Inflammatory macrophage treated with lipopolysaccharide for 1 hour (primary cell): ENCODE measurements at places on chromosomes 7 and 10.

GRCh38 chr10:9296190-9296589 lies 1241.7 kb downstream of the GATA3 start:
- DNase-seq = no peak

- DNase-seq = no peak
Measured at GRCh38 chr10:23075672-23076071, 19.7 kb upstream of the MSRB2 start.

- DNase-seq = no peak
Measured at GRCh38 chr7:64533756-64534155, 29.1 kb downstream of the ZNF680 start.

GRCh38 chr7:72503644-72504043 lies 91.5 kb upstream of the CALN1 start:
- DNase-seq = no peak

GRCh38 chr10:20100171-20100570 lies 283.9 kb downstream of the PLXDC2 start:
- DNase-seq = peak; percentile 72

- DNase-seq = no peak
Measured at GRCh38 chr7:157900011-157900410, 563.2 kb downstream of the DNAJB6 start.

GRCh38 chr10:14233566-14233965 lies 97.2 kb downstream of the FRMD4A start:
- DNase-seq = no peak

- peak; percentile 65 for DNase-seq
Measured at GRCh38 chr7:75971961-75972763, 22.2 kb downstream of the TMEM120A start.

- DNase-seq = no peak
Measured at GRCh38 chr7:46786995-46787394, 794.9 kb downstream of the TNS3 start.

- DNase-seq = no peak
Measured at GRCh38 chr10:310976-311639, 175.9 kb downstream of the ZMYND11 start.

DNA sequence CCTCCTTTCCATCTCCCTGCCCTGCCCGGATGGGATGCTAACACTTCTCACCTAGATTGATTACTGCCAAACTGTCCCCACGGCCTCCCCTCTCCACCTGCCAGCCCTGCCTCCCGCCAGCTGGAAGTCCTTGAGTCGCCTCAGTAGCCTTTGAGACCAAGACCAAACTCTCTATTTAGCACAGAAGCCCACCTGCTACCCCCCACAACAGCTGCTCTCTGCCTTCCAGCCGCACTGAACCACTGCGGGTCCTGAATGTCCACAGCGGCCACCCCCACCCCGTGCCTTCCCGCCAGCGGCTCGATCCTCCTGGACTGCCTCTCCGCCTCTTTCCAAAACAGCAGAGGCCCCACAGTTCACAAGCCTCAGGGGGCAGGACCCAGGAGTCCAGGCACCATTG lies 39.0 kb downstream of the FKBP6 start:
- DNase-seq = no peak

DNA sequence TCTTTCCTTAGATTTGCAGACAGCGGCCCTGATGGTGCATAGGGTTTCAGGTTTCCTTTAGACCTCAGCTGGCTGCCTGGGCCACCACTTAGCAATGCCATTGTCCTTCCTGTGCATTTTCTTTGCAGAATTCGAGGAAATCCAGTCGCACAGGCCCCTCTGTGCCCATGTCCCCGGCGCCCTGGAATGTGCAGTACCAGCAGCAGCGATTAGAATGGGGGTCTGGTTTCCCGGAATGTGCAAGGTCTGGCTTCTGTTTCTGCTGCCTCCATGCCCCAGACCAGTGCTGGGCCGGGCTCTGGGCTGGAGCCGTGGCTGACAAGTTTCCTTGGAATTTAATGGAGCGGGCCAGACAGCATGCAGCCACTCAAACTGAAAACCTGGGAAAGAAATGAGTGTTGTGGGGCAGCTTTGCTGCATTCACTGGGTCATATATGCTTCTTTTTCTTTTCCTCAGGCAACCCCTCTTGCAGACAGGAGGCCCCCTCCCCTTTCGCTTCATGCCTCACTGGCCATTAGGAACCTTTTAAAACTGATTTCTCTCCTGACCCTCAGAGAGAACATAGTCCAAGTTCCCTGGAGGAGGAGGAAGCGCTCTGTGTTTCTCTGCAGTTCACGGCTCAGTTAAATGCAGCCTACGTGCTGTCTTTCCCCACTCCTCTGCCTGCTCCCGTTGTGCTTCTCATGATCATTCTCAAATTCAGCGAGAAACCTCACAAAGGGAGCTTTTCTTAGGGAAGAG lies 14.4 kb downstream of the HTRA1 start:
- DNase-seq = no peak

- DNase-seq = no peak
Measured at GRCh38 chr10:60998932-60999331, 54.9 kb upstream of the RHOBTB1 start.

DNA sequence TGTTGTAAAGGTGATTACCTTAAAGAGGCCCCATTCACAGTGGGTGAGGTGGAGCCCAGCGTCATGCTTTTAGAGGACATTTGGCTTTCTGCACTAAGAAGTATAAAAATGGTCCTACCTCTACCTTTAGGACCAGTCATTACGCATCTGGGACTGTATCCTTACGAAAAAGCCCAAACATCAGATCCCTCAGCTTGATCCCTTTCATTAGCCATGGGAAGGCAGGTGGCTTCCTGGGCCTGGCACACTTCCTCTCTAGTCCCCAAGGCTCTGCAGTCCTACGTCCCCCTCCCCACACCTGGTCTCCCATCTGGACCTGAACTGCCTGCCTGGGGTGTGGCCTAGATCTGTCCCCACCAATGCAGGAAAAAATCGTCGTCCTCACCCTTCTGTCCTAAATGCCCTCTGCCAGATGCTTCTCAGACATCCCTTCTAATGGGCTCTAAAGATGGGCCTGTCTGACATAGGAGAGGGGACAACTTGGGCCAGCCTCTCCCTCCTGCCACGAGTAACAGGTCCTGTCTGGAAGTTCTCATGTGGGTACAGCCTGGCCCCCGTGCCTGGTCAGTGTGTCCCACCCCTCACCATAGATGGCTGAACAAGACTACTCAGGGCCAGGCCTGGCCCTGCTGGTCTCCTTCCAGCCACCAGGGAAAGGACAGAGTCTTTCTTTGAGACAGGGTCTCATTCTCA lies 11.8 kb upstream of the SLC18A3 start:
- DNase-seq = no peak

GRCh38 chr7:116230191-116231005 lies 20.1 kb downstream of the TES start:
- DNase-seq = no peak

DNA sequence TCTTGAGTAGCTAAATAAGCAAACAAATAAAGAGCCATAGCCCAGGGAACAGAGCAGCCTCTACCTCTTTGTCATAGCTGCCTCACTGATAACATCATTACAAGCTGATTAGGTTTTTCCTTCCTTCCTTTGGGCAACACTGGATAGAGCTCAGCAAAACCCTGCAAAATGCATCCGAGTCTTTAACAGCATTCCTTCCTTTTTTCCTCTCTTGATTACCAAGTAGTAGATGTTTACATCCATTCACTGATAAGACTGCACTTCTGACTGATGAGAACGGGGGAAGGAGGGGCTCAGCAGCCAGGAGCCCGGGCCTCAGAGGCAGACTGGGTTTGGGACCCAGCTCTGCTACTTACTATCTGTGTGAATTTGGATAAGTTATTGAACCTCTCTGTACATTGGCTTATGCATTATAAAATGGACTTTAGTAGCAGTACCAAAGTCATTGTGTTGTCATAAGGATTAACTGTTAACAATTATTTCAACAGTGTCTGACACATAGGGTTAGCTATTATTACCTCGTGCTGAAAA lies 214.2 kb downstream of the ANK3 start:
- no peak for DNase-seq

- peak; percentile 85 for DNase-seq
Measured at GRCh38 chr10:80459047-80459865, 5.1 kb downstream of the TSPAN14 start.

DNA sequence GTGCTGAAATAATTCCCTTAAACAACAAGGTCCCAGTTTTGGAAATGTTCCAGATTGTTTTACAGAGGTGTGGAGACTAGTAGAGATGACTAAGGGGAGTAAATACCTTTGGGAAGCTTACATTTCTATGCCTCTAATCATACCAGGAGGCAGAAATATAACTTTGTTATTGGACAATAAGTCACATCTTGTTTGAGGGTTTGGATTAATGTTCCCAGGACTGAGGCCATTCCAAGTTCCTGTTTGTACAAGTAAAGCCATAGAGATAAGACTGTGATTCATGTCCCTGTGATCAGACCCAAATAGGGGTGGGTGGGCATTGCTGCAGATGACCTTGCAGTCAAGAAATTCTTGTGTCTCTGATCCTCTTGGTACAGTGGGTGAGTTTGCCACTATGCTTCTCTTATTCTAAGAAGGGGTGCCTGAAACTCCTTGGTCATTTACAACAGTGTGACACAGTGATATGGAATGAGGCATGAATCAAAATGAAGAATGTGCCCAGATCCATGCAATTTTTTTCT lies 508.3 kb downstream of the SORCS3 start:
- no peak for DNase-seq

GRCh38 chr7:123460616-123461015 lies 73.8 kb downstream of the IQUB start:
- DNase-seq = no peak

- no peak for DNase-seq
Measured at GRCh38 chr7:151550656-151551286, 31.1 kb upstream of the RHEB start.

- DNase-seq = no peak
Measured at GRCh38 chr10:125235093-125236069, 75.0 kb upstream of the CTBP2 start.

DNA sequence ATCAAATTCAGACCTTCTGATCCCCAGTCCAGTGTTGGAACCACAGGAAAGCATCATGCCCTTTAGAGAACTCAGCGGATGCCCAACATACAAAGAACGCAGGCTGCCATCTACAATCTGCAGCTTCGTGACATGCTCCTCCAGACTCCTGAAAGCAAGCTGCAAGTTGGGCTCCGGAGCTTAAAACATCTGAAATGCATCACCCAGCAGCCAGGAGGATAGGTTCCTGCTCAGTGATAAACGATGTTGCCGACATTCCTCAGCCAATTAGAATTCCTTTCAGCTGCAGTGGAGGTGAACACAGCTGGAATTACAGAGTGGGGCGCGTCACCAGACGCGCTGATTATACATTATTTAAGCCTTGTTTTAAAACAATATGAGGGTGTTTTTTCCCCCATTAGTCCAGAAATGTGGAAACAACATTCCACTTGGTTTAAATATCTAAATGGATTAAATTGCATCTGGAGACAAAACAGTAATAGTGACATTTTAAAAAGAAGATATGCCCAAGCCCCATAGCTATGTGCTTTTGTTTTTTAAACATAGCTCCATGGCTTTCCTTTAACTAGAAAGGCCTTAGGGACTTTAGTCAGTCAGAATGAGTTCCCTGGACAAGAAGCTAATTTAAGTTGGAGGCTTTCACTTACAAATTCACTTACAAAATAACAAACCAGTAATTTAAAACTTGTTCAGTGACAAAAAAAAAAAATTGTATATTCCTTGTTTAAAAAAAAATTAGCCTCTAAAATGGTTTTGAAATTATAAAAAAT lies 6.3 kb downstream of the SMURF1 start:
- DNase-seq = no peak

DNA sequence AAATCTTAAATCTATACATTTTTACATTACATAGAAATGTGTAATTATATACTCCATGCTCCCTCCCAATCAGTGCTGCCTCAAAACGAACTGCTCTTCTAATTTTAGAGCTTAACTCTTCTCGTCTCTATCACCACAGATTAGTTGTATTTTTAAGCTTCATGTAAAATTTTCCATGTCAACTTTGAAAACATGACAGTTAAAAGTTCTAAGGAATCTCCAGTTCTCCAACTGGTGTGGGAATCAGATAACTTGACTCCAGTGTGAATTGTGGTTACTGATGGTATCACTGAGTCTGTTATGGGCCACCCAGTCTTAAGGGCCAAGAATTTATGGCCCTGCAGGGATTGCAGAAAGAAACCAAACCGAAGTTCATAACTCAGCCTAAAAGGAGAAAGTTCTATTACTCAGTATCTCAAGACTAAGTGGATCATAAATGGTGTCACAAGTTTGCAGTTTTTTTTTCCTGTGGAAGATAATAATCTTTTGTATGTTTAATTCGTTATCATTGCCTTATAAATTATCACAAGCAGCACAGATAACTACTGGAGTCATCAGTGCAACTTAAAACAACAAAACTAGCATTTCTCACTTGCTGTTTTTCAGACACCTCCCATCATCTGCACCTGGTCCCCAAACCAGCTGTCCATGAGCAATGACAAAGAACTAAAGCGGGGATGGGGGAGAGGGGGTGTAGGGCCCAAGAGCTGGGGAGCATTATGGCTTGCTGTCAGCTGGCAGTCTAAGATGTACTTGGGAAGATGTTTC lies 31.5 kb upstream of the KMT2E start:
- no peak for DNase-seq

DNA sequence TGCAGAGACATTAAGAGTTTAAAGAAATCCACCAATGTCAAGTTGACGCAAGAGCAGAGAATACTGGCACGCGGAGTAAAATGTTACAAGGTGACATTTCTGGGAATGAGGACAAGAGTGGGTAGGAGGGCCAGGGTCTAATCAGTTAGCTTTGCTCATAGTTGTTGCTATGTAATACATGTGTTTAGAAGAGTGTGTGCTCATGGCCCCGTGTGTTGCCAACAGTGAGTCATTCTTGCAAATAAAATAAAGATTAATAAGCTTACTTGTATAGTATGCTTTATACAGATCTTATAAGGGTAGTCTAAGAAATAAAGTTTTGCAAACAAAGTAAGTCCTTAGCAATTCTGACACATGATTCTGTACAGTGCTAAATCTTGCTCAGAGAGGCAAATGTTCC lies 64.5 kb downstream of the DNMBP start:
- no peak for DNase-seq

- no peak for DNase-seq
Measured at GRCh38 chr7:79244482-79244881, 209.0 kb downstream of the MAGI2 start.

DNA sequence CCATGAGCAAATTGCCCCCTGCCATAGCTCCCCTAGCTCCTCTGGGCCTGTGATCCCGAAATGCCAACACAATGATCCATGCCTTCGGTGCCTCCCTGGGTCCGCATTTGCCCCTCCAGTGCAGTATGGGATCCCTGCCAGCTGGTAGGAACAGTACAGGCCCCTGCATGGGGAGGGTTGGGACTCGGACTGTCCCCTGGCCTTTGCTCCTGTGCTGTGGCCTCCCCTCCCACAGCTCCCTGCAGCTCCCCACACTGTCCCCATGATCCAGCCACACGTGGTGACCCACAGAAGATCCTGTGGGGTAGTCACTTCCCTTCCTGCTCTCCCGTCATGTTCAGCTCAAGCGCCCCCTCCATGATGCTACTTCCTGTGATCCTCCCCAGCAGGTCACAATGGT lies 140.3 kb downstream of the MAPK8 start:
- peak; percentile 83 for DNase-seq

- peak; percentile 57 for DNase-seq
Measured at GRCh38 chr10:103225939-103226338, 19.7 kb upstream of the RPEL1 start.

DNA sequence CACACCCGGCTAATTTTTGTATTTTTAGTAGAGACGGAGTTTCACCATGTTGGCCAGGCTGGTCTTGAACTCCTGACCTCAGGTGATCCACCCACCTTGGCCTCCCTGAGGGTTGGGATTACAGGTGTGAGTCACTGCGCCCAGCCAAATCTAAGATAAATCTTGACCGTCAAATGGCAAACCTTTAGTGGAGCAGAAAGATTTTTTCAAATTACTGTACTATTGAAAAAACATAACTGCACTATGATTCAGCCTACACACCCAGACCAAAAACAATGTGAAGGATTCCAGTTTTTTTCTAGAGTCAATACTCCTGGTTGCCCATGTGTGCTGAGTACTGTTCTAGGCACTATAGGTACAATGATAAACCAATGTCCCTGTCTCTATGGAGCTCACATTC lies 33.9 kb upstream of the SVIL start:
- DNase-seq = no peak
